Large intestine (tissue), 12 donors: ENCODE measurements at places on chromosomes 11 and 22.

DNA sequence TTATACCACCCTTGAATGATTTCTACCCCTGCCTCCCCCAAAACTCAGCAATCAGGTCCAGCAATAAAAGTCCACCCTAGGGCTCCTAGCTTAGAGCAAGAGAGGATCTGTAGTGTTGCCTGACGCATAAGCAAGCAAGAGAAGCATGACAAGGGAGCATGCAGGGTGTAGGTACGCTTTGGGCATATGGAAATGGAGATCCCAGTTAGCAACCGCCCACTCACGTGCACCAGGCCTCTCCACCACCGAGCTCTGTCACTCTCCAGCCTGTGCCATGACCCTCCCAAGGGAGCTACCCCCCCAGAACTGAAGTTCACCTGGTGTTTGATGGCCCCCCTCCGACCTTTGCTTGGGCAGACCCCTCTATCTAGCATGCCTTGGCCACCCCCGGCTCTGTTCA, 39.4 kb downstream of the SERPINH1 start:
- no peak overlapping the region for H3K27ac ChIP-seq
- peaks cover 14% of the 10 kb centered on the region for H3K4me1 ChIP-seq
- no peaks in the 10 kb centered on the region for H3K36me3 ChIP-seq
- H3K4me3 ChIP-seq, result no peak overlapping the region
- DNase-seq, result no peak
- H3K27me3 ChIP-seq, result no peaks in the 10 kb centered on the region

- peak overlapping the region; percentile 85 for H3K4me3 ChIP-seq
- peaks cover 68% of the 10 kb centered on the region for H3K36me3 ChIP-seq
- no peak overlapping the region for H3K27ac ChIP-seq
- no peaks in the 10 kb centered on the region for H3K27me3 ChIP-seq
- DNase-seq, result no peak
Observed at GRCh38 chr11:62572431-62572830, 1.3 kb downstream of the EEF1G start.

DNA sequence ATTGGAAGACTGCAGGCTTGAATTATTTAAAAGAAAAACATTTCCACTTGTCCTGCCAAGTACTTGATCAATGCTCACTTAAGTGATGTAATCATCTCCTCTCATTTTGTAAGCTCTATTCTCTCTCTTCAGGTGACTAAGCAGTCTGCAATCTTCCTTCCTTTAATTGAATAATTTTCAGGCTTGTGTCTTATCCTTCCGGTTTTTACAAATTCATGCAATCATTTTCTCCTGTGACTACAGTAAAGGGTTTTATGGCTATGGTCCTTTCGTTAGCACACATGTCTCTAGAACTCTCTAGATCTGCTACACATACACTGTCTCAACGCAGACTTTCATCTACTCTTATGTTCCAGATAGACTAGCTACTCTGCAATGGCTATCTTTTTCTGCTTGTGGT, 12.6 kb upstream of the UPB1 start:
- no peak overlapping the region for H3K4me3 ChIP-seq
- H3K27ac ChIP-seq, result no peak overlapping the region
- H3K4me1 ChIP-seq, result no peaks in the 10 kb centered on the region
- no peak for DNase-seq

DNA sequence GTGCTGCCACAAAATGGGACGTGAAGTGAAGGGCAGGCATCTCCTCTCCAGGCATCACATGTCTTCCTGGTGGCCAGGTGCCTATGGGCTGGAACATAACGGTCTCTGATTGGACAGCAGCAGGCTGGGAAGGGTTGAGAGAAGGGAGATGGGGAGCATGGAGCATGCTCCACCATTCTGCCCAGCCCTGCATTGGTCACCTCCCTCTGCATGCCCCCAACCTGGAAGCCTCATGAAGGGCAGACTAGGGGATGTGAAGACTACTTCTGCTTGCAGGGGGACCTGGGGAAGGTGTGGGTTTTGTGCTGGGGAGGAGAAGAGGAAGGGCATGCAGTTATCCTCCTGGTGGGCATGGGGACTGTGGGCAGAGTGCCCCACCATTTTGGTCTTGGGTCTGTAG, 782.2 kb downstream of the TBC1D22A start:
- H3K27me3 ChIP-seq, result no peaks in the 10 kb centered on the region
- H3K27ac ChIP-seq, result no peak overlapping the region
- no peak for DNase-seq
- no peak overlapping the region for H3K4me3 ChIP-seq
- H3K36me3 ChIP-seq, result no peaks in the 10 kb centered on the region

DNA sequence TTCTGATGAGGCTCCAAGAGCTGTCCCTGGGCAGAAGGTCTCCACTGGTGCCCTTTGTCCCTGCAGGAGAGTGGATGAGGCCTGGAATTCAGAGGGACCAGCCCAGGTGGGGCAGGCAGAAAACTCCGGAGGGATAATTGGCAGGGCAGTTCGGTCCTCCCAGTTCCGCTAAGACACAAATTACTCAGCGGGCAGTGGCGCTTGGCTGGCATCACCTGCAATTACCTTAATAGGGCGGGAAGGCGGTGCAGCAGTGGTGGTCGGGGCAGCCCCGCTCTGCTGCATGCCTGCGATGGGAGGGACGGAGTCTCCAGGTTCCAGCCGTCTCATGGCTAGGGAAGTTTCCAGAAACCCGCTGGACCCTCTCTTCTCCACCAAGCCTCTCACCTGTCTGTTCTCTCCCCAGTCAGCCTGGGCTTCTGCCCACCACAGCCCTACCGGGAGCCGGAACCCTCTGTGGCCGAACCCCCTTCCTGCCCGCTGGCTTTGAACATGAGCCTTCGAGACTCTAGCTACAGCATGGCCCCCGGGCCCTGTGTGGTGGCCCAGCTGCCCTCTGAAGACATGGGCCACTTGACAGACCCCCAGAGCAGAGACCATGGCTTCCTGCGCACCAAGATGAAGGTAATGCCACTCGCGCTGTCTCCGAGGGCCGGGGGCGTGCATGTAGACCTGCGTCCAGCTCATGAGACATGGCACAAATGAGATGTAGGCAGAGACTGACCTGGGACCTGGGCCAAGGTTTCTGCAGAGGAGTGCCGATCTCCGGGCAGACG, 7.0 kb downstream of the OVOL1 start:
- peaks cover 59% of the 10 kb centered on the region for H3K4me1 ChIP-seq
- H3K27ac ChIP-seq, result peak overlapping the region; percentile 45
- H3K4me3 ChIP-seq, result no peak overlapping the region

DNA sequence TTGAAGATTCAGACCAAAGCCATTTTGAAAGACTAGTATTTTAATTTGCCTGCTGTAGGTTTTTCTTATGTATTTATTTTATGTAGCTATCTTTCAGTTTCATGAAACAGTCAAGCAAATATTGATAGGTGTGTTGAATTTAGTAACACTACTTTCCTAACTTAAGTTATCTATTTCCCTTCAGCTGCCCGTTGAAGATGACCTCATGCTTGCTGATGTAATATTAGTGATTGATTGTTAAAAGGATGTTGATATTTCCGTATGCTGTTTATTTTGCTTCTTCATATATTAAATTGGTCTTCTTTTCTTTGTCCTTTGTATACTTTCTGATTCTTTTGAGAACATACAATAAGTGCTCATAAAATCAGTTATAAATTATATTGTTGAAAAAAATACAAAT, 86.8 kb upstream of the CHORDC1 start:
- no peaks in the 10 kb centered on the region for H3K27me3 ChIP-seq
- no peak overlapping the region for H3K4me3 ChIP-seq
- no peaks in the 10 kb centered on the region for H3K4me1 ChIP-seq
- no peak overlapping the region for H3K27ac ChIP-seq
- H3K36me3 ChIP-seq, result no peaks in the 10 kb centered on the region

DNA sequence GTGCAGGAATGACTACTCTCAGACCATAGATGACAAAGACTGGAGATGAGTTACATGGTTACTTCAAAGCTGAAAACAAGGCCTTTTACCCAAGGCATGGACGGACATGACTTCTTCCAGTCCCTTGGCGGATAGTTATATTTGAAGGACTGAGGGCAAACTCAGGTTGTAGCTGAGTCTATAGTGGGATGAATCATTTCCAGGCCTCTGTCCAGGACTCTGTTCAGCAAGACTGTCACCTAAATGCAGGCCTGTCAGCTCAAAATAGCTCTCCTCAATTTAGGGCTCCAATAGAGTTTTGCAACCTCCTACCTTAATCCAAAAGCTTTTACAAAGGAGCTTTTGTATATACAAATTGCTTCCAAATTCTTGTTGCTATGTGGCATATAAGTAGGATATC, 24.3 kb upstream of the OR52J3 start:
- no peak overlapping the region for H3K4me3 ChIP-seq
- no peaks in the 10 kb centered on the region for H3K27me3 ChIP-seq
- H3K4me1 ChIP-seq, result no peaks in the 10 kb centered on the region
- DNase-seq, result no peak
- no peaks in the 10 kb centered on the region for H3K36me3 ChIP-seq
- H3K27ac ChIP-seq, result no peak overlapping the region

GRCh38 chr22:45896964-45897538, 79.9 kb downstream of the WNT7B start:
- no peak for DNase-seq
- no peak overlapping the region for H3K27ac ChIP-seq
- H3K4me3 ChIP-seq, result no peak overlapping the region
- H3K36me3 ChIP-seq, result no peaks in the 10 kb centered on the region
- H3K27me3 ChIP-seq, result peaks cover 16% of the 10 kb centered on the region

GRCh38 chr22:20798974-20799373, 25.1 kb downstream of the SERPIND1 start:
- H3K36me3 ChIP-seq, result peaks cover 78% of the 10 kb centered on the region
- no peaks in the 10 kb centered on the region for H3K4me1 ChIP-seq
- H3K27me3 ChIP-seq, result no peaks in the 10 kb centered on the region

DNA sequence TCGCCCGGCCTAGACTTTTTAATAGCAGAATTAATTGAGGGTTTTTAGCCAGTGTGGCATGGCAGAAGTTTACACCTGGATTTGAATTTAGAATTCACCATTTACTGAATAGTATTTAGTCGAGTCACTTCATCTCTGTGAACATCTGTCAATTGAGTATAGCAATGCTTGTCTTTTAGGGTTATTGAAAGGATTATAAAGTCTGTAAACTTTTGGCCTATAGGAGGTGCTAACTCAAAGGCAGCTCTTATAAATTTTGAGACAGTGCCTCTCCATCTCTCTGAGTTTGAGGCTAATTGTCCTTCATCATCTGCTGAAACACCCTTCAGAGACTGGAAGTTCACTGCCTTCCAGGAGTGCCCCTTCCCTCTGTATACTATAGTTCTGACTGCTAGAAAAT, 205.0 kb downstream of the NELL1 start:
- no peaks in the 10 kb centered on the region for H3K36me3 ChIP-seq
- H3K27ac ChIP-seq, result no peak overlapping the region
- H3K4me1 ChIP-seq, result no peaks in the 10 kb centered on the region
- H3K4me3 ChIP-seq, result no peak overlapping the region
- H3K27me3 ChIP-seq, result no peaks in the 10 kb centered on the region
- no peak for DNase-seq

DNA sequence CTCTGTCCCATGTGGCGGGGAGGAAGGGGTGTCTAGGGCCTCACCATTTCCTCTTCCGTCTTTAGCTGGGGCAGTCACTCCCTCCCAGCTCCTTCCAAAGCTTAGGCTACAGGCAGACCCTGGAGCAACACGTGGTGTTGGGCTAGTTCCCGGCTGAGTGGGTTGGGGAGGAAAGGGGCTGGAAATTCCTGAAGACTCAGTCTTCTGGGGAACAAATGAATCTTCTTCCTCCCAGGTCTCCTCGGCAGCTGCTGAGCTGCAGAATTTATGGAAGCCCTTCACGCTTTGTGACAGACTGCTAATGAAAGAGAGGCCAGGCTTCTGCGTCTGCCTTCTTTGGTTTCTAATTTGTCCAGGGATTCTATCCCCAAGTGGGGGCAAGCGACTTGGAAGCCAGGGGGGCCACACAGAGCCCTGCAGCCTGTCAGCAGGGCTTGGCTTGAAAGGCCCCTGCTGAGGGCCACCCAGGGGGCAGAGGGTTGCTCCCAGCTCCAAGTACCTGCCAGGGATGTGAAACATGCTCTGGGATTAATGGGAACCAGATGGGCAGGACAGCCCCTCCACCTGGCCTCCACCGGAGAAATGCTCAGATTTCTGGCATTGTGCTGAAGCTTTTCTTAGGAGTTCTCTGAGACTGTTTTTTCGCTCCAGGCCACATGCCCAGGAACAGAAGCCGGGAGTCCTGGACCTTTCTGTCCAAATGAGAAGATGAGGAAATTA, 123.1 kb downstream of the PKNOX2 start:
- H3K4me3 ChIP-seq, result no peak overlapping the region
- peaks cover 12% of the 10 kb centered on the region for H3K27me3 ChIP-seq
- no peaks in the 10 kb centered on the region for H3K36me3 ChIP-seq
- peaks cover 3% of the 10 kb centered on the region for H3K4me1 ChIP-seq
- no peak for DNase-seq
- H3K27ac ChIP-seq, result peak overlapping the region; percentile 54

GRCh38 chr22:36936362-36937116, 23.1 kb downstream of the CSF2RB start:
- no peak overlapping the region for H3K4me3 ChIP-seq
- H3K27ac ChIP-seq, result no peak overlapping the region
- no peaks in the 10 kb centered on the region for H3K36me3 ChIP-seq
- H3K27me3 ChIP-seq, result peaks cover 2% of the 10 kb centered on the region
- H3K4me1 ChIP-seq, result no peaks in the 10 kb centered on the region
- no peak for DNase-seq

DNA sequence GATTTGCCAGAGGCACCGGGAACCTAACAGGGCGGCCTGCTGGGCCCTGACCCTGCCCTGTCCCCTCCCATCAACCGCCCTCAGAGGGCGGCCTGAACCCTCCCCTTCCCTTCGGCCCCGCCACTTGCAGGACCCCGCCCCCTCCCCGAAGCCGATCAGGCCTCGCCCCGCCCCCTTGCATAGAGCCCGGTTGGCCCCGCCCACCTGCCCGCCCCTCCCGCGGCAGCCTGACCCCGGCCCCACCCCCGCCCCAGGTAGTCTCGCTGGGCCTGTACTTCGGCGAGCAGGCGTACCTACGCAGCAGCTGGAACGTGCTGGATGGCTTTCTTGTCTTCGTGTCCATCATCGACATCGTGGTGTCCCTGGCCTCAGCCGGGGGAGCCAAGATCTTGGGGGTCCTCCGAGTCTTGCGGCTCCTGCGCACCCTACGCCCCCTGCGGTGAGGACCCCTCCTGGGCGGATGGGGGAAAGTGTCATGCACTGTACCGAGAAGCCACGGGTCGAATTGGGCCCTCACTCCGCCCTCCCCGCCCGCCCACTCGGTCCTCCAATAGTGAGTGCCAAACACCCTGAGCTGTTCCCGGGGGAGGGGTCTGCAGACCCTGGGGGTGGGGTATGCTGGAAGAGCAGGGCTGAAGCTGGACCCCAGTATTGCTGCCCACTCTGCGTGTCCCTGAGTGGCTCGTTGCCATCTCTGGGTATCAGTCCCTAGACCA, 94.1 kb downstream of the CACNA1I start:
- H3K27ac ChIP-seq, result no peak overlapping the region
- no peaks in the 10 kb centered on the region for H3K36me3 ChIP-seq
- no peak overlapping the region for H3K4me3 ChIP-seq
- peaks cover 20% of the 10 kb centered on the region for H3K4me1 ChIP-seq

DNA sequence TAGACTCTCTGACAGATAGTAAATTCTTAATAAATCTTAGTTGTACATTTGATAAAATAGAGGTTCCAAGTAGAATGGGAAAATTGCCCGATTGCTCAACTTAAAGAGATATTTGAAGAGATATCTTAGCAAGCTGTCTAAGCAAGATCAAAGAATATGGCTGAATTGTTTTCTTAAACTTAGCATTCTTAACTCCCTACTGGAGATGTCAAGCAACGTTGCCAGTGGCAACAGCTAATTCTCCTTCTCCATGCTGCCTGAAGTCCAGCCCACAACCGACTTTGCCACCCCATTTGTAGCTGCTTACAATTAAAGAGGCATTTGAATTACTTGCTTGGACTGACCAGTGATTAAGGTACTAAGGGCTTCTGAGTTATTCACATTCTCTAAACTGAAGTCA, 94.4 kb downstream of the FAM181B start:
- H3K36me3 ChIP-seq, result no peaks in the 10 kb centered on the region
- no peak for DNase-seq
- H3K27me3 ChIP-seq, result no peaks in the 10 kb centered on the region
- no peak overlapping the region for H3K4me3 ChIP-seq
- no peak overlapping the region for H3K27ac ChIP-seq
